ENCODE measurements at places on chromosomes 2 and 18.
A peak's percentile ranks its signal among the peaks of the same experiment; 100 is the strongest.

- DNase-seq, result peak; percentile 65
Measured at GRCh38 chr2:106159866-106160785, 34.0 kb downstream of the UXS1 start.

GRCh38 chr2:239670463-239671120 lies 269.8 kb upstream of the HDAC4 start:
- no peak for DNase-seq

GRCh38 chr18:13494871-13495445 lies 231.4 kb downstream of the FAM210A start:
- DNase-seq, result no peak

DNA sequence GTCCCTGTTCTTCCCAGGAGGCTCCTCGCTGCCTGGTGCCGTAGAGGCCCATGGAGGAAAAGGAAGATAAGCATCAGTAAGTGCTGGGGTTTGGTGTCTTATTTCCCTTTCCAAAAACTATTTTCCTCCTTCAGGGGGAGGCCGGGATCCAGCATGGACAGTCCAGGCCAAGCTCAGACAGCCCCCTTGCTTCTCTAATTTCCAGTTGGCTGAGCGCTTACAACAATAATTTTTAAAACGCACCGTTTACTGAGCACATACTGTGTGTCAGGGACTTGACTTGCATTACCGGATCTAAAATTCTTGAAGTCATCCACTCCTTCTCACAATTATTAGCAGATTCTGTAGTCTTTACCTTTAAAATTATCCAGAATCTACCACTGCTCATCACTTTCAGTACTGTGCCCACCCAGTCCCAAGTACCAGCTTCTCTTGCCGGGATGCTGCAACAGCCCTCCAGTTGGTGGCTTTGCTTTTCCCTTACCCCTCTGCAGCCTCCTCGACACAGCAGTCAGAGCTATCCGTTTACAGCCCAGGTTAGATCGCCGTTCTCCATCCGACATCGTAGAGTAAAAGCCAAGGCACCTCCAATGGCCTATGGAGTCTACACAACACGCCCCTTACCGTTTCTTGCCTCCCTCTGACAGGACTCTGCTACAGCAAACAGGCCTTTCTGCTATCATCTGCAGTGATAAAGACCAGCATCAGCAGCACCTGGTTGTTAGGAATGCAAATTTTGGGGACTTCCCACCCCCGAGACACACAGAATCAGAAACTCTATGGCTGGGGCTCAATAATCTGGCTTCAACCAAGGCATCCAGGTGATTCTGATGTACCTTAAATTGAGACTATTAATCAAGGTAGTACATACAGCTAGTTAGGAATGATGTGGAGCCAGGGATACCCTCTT lies 75.2 kb upstream of the TSPYL6 start:
- DNase-seq, result no peak

- no peak for DNase-seq
Measured at GRCh38 chr2:183215917-183216316, 91.7 kb downstream of the NUP35 start.

- no peak for DNase-seq
Measured at GRCh38 chr2:212357606-212358005, 181.0 kb downstream of the ERBB4 start.

DNA sequence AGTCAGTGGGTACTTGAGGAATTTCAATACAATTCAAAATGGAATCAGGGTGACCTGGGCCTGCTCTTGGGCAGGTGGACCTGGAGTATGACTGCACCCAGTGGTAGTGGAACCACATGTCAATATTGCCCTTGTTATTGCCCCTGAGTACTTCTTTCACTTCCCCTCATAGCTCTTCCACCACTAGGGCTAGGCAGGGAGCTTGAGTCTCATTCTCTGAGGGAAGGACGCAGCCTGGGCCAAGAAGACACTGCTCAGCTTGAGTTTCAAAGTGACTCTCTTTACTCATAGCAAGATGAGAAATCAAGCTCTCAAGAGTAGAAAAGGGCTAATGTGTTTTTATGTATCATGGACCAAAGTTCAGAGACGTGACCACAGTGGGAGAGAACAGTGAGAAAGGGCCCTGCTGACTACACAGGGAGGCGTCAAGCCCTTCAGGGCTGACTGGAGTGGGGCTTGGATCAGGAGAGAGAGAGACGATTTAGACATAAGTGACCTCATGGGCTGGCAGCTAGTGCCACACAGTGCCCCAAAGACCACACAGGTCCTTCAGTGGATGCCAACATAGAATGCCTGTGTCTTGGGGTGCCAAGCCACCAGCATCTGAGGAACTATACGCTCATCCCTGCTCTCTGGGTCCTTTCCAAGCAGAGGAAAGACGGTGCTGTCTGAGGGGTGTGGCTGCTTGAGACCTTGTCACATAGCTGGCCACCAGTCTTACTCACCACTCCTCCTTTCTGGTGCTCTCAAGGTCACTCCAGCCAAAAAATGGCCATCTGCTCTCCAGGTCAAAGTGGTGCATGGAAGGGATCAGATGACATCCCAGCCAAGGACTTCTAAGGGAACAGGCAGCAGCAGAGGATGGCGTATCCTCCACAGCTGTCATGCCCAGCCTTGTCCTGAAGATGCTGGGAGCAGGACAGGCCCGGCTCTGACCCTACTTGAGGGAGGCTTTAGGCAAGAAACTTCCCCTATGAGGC lies 13.0 kb downstream of the PTMA start:
- no peak for DNase-seq

DNA sequence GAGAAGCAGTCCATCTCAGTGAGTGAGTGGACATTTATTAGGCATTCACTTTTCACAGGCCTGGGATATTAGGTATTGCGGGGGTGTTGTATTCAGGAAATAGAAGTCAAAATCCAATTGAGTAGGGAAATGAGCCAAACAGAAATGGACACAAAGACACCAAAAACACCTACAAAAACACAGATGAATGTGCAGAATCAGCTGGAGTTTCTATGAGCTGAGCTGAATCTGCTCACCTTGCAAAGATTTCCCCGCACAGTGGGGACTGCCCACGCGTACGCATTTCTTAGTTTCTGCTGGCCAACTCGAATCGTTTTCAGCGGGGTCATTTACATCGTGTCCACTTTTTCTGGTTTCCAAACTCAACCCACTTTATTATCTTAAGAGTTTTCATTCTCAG lies 160.0 kb downstream of the BCL2 start:
- no peak for DNase-seq

DNA sequence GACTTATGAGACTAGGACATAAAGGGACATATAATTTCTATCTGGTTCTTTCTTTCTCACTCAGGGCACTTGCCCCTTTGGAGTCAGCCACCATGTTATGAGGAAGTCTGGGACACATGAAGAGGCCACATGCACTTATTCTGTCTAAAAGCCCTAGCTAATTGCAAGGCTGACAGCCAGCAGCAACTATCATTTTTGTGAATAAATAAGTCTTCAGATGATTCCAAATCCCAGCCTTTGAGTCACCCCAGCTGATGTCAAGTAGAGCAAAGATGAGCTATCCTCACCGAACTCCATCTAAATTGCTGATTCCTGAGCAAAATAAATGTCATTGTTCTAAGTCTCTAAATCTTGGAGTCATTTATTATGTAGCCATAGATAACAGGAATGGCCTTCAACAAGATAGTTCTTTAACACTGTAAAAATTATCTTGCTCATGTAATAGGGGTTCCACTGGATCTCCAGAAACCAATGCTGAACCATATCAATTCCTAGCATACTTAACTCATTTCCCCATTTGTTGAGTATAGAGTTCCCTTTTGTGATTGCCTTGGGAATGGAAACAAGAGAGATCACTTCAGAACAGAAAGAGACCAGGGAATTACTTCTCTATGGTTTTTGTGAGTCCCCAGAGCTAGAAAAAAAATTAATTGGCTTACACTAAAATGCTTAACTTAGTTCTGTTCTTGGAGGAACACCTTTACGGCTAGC lies 50.6 kb upstream of the FN1 start:
- no peak for DNase-seq

DNA sequence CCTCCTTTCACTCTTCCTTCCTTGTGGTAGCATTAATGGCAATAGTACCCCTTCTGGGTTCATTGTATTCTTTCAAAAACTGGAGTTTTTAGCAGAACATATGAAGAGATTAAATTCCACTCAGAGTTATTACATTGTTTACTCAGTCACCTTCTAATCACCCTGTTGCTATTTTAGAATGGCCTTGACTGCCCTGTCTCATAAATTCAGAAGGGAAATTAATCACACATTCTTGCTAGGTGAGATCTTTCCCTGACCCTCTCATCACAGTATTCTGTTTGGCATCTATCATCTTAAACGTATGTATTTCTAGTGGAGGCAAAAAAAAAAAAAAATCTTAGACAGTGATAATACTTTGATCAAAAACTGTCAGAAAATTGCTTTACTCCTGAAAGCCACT lies 760.4 kb downstream of the ADCYAP1 start:
- DNase-seq, result no peak

- no peak for DNase-seq
Measured at GRCh38 chr2:205969584-205969983, 116.4 kb downstream of the INO80D start.

- DNase-seq, result peak; percentile 36
Measured at GRCh38 chr18:62717169-62717924, 2.0 kb downstream of the PHLPP1 start.
